ENCODE measurements at places on chromosomes 6 and 20.

GRCh38 chr6:34955442-34955841 is 66.4 kb downstream of the ANKS1A start:
- DNase-seq = no peak

GRCh38 chr20:7231303-7231702 is 463.8 kb downstream of the BMP2 start:
- DNase-seq = no peak

- no peak for DNase-seq
These were observed 559.0 kb downstream of the CBLN4 start for GRCh38 chr20:55446301-55446700.

DNA sequence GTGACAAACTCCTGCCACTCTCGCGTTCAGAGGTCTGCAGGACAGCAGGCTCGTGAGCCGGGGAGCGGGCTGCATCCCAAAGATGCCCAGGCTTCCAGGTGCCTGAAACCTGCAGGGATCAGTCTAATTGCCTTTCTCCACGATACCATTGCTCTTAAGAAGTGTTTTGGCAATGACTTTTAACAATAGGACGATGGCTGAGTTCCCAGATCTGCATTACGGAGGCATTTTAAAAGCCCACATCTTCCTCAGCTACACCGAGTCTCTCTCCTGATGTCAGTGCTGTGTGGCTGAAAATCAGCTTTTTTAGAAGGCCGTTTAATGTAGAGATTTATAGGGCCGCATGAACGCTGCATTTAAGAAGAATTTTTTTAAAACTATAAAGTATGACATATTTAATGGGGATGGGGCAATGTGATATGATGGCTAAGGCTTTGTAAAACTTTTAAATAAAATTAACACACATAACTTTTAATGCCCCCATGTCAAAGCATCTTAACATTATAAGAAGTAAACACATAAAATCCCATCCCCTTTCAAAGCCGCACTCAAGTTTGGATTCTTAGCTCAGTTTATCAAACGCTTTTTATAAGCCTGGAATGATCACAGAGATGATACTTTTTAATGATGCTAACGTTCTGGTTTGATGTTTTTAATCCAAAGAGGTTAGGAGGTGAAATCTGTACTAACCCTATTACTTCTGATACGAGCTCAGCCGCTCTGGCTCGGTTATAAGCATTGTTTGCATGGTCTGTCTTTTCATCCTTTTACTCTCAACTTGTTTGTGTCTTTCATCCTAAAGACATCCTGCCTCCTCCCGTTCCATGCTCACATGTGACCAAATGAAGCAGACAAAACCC is 386.0 kb downstream of the SMOC2 start:
- no peak for DNase-seq

DNA sequence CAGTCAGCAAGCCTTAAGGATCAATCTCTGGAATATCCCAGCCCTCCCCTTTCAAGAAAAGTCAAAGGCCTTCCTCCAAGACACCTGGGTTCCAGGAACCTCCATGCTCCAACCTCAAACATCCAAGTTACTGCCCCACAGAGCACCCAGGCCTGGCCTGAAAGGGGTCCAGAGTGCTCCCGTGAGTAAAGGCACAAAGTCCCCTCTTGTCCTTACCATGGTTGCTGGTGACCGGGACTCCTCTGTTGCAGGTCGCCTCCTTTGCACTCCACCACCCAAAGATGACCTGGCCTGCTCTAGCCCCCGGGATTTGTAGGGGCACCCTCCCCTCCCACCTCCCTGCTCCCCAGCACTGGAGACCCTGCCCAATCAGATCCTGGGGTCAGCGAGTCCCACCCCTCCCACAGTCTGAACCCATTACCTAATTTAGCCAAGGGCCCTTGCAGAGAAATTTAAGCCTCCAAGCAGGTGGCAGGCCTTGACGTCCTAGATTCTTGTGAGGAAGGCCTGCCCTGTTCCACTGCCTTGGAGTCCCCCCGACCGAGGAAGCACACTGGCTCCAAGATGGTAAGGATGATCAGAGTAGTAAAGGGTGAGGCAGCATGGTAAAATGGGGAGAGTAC is at the start of gene TNNC2:
Gene TNNC2 (minus strand): TSS at position 283 of the 623 bp plus-strand sequence. CDS start 64 bp downstream, at position 219.
- no peak for DNase-seq

DNA sequence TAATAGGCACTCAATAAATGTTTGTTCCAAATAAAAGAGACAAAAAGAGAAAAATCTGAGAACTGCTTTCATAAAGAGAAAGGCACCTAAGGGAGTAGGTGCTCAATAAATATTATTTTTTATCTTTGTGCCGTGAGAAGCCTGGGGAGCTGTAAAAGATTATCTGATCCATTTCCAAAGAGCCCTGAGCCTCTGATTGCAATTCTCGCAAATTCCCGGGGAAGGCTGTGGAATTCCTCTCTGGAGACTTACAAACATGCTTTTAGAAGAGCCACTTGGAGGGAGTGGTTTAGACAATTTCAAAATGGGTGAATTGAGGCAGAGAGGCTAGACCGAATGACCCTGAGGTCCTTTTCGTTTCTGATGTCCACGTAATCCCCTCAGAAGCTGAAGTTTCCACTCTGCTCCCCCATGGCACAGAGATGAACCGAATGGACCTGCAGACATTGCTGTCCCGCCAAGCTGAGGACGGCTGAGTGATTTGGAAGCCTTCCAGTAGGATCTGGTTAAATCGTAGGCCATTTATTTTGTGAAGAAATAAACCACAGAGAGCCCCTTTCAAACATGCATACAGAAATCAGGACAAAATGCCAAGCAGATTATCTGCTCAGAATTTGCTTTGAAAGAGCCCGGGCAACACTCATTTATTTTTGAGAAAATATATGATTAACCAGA is 77.8 kb downstream of the PKHD1 start:
- DNase-seq = no peak

DNA sequence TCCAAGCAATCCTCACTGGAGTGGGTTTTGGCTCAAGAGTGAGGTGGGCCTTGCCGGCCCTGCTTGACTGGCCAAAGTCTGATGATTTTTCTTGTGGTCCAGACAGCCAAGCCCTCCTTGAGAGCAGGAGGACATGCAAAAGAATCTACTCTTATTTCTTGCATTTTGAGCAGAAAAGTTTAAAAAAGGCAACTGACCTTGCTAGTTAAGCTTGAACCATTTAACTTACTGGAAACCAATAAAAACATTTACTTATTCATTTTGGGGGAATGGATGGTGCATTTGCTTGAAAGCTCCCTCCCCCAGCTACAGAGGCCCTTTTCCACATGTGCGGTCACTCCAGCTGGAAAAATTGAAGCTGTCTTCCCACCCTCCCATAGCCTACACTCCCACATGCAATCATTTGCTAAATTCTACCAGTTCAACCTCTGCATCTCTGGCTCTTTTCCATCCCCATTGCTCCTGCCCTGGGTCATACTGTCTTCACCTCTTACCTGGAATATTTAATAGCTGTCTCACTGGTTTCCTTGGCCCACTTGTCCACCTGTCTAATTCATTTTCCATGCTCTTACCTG is 527.9 kb downstream of the DHX35 start:
- no peak for DNase-seq

- DNase-seq = no peak
These were observed 6.8 kb downstream of the PROKR2 start for GRCh38 chr20:5309971-5310370.

GRCh38 chr6:100210137-100211117 is 216.4 kb upstream of the MCHR2 start:
- no peak for DNase-seq

DNA sequence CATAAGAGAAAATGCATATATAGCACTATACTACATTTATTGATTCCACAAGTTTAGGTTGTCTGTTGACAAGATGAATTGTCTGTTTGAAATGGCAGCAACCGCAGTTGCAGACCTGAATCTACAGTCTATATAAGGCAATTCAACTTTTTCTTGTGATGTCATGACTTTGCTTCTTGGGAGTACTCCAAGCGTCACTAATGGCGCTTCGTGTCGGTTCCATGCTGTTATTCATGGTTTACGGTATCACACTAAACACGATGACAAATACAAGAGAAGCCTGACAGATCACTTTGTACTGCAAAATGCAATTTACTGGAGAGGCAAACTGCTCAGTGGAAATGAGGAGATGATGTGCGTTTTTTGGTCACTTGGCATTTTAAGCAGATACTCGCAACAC is 280.3 kb upstream of the TCF21 start:
- no peak for DNase-seq

DNA sequence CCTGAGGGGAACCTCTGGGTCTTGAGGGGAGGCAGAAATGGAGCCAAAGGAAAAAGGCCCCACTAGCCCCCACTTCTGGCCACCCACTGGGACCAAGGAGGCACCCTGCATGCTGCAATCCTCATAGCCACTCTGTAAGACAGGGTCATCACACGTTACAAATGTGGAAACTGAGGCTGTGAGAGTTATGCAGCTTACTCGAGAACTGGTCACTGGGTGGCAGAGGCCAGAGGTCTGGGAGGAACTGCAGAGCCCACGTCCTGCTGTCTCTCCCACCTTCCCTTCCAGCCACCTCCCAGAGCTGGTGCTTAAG is 18.1 kb downstream of the LEMD2 start:
- DNase-seq = no peak

DNA sequence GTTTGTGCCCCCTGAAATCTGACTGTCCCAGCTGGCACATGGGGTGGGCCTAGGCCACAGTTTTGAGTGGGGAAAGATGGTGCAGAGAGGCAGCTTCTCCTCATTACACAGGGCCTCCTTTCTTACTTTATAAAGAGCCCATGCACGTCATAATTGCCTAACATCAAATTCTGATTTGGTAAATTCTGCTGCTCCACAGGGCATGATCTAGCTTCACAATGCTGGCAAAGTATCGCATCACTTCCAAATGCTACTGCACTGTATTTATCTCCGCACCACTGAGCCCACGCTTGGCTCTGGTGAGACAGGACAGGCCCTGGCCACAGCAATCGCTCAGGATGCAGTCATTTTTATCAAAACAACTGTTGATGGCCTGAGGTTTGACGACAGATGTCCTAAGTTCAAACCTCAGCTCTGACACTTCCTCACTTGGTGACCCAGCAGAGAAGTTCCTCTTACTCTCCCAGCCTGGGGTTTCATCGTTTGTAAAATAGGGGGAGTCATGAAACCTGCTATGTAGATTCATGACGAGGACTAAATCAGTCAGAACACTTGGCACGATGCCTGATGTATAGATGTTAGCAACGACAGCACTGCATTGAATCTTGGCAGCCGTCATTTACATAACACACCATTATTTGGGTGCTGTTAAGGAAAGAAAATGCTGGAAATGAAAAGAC is 187.9 kb downstream of the TTLL2 start:
- no peak for DNase-seq

DNA sequence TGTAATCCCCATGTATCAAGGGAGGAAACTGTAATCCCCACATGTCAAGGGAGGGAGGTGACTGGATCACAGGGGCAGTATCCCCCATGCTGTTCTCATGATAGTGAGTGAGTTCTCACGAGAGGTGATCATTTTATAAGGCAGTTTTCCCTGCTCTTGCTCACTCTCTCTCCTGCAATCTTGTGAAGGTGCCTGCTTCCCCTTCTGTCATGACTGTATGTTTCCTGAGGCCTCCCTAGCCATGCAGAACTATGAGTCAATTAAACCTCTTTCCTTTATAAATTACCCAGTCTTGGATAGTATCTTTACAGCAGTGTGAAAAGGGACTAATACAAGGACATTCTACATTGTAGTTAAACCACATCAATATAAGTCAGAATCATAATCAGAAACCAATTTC is 112.4 kb downstream of the BTBD9 start:
- DNase-seq = no peak

DNA sequence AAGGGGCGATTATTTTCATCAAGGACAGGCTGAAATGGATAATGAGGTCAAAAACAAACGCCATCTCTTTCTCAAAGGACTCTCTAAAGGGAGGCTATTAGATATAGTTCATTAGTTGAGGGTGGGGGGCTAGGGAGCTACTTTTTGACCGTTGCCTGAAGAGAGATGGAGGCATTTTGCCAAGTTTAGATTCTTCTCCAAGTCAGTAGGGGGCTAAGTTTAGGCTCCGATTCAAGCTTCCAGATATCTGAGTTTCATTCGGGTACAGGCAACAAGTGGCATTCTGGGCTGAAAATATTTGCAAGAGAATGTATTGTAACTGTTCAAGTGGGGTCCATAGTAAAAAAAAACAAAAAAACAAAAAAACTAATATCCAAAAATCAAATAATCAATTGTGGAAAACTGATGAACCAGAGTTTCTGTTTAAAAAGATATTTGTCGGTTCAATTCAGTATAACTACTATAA is 43.4 kb upstream of the PIM1 start:
- no peak for DNase-seq

- DNase-seq = no peak
These were observed 127.6 kb upstream of the DUSP22 start for GRCh38 chr6:164720-165119.

- no peak for DNase-seq
These were observed 35.3 kb upstream of the GFOD1 start for GRCh38 chr6:13522656-13523055.

- no peak for DNase-seq
These were observed 20.2 kb upstream of the MDGA1 start for GRCh38 chr6:37717836-37718251.

DNA sequence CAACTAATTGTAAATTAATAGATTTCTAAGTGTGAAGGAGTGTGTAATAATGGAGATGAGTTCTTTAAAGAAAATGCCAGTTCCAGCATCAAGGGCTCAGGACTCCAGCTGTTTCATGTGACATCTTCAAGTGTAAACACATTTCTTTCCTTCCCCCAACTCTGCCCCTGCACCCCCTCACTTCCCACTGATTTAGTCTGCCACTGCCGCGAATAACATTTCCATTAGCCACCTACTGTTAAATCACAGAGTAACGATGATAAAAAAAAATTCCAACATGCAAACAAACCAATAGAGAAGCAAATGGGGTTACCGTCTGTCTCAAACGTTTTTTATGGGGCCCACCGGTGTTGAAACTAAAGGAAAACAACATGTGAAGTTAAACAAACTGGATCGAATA is 414.3 kb downstream of the SAMD5 start:
- no peak for DNase-seq

GRCh38 chr6:11711984-11712711 is 66.5 kb downstream of the ADTRP start:
- DNase-seq = peak; percentile 75

Measured in activated CD8-positive, alpha-beta memory T cell treated with anti-CD3 and anti-CD28 coated beads for 24 hours (primary cell).